ENCODE measurements at places on chromosomes 12 and 14.

DNA sequence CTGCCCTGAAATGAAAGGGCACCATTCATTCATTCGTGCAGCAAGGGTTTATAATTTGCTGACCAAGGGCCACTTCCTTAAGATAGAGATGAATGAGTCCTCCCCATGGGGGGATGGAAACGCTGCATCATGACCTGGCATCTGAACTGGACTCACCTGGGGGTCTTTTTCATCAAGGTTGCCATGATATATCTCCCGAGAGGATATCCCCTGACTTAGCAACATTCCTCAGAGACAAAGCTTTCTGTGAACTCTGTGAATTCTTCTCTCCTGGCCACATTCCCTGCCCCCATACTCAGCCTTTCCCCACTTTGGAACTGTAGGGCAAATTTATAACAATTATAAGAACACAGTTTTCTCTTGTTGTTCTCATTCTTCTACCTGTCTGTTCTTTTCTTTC is 30.8 kb downstream of the SRRM4 start:
- DNase-seq, result no peak

- DNase-seq, result no peak
These were observed 71.4 kb upstream of the SRSF5 start for GRCh38 chr14:69695322-69696203.

DNA sequence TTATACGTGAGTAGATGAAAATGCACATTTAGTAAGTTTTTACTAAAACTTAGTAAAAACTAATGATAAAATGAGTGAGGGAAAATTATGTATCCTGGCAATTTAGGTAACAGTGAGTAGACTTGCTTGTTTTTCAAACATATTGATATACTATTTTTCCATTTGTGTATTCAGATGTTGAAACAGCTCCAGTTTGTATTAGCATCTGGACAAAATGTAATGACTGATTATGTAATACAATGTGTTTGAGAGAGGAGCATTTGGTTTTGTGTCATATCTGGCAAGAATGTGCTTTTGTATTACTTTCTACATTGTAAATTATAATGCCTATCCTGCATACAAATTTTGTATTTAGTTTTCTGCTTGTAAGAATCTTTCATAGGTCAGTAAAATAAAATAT is 5.6 kb downstream of the CNOT2 start:
- no peak for DNase-seq

GRCh38 chr12:49403971-49404450 is 36.7 kb downstream of the SPATS2 start:
- DNase-seq, result peak; percentile 46

- DNase-seq, result no peak
These were observed 9.8 kb upstream of the RPH3A start for GRCh38 chr12:112781767-112782166.

- DNase-seq, result peak; percentile 85
These were observed 109.8 kb upstream of the FUT8 start for GRCh38 chr14:65302571-65303189.

- no peak for DNase-seq
These were observed 151.7 kb downstream of the SLC38A4 start for GRCh38 chr12:46674129-46674528.

GRCh38 chr14:20501346-20501745 is 4.0 kb upstream of the RNASE10 start:
- DNase-seq, result peak; percentile 33

DNA sequence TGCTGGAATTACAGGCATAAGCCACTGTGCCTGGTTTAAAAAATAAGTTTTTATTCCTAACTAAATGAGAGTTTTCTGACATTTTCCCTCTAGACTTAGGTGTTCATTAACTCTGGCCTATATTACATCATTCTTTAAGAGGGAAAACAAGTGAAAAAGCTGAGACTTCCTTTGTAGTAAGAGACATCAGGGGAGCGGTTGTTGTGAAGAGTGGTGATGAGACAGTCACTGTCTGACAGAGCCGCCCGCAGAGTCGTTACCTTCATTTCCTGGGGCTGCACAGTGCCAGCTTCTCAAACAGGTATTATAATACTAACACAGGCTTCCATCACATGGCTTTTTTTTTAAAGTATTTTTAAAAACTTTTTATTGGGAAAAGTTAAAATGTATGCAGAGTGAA is 19.7 kb upstream of the TDRD9 start:
- DNase-seq, result no peak

DNA sequence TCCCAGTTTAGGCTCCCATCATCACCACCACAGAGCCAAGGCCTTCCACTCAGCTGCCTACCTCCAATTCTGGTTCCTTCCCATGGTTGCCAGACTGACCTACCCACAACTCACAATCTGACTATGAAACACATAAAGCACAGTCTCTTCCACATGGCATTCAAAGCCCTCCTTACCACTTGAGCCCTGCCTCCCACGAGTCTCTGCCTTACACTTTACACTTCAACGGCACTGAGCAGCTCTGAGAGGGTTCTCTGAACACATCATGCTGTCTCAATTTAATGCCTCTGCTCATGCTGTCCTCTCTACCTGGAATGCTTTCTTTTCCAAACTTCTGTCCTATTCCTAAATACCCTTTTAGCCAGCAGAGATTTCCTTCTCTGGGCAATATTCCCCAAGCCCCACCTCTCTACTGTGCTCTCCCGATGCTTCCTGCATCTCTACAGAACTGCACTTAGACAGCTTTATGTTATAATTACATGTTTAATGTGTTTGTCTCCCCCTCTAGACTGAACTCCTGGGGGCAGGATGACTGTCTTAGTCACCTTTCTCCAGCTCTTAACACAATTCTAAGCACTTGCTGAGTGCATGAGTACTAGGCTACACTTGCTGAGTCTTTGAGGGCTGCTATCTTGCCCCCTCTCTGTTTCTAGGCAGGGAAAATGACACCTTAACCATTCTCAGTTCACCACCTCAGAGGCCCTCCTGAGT is 23.5 kb downstream of the FMNL3 start:
- peak; percentile 96 for DNase-seq

DNA sequence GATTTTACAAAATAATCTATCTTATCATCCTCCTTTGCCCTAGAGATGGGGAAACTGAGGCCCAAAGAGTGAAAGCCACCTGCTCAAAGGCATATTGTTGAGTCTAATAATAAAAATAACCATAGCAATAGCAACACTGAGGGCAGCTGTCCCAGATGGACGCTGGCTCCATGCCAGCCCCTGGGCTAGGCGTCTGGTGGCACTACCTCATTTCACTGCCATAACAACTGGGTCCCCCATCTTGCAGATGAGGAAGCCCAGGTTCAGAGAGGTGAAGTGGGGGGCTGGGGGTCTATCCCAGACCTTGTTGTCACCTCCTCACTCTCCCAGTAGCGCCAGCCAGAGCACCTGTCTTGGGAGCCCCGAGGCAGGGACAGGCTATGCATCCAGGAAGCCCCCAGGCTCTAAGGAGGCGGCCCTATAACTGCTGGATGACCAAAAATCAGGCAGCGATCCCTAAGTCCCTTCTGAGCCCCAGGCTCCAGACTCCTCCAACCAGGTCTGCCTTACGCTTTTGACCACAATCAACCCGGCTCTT is 12.8 kb downstream of the BDKRB2 start:
- peak; percentile 78 for DNase-seq

- peak; percentile 45 for DNase-seq
These were observed 7.4 kb downstream of the SMOC1 start for GRCh38 chr14:69886453-69887242.

GRCh38 chr12:121451961-121452339 is 52.0 kb downstream of the RNF34 start:
- no peak for DNase-seq
